ENCODE measurements at places on chromosomes 13 and 19.

GRCh38 chr19:51691584-51692428, 1.3 kb upstream of the SPACA6 start:
- no peak for DNase-seq

DNA sequence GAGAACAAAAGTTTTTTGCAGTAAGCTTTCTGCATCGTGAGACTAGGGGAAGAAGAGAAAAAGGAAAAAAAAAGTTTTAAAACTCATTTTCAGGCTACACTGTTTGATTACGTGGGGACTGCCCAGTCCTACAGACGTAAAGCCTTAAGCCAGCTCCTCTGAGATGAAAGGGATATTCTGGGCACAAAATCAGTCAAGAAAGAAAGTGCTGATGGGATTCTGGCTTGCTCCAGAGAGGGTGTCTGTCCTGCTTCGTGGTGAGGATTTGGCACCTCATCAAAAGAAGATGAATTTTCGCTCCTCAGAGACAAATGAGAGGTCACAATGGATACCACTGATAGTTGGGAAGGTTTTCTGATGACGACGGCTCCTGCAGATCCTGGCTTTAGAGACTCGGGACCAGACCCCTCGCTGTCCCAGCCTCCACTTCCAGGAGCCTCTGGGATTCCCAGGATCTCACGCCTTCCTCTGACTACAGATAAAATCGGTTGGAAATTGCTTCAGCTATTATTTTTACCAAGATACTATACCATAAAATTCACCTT, 9.7 kb downstream of the TEX29 start:
- no peak for DNase-seq

- peak; percentile 71 for DNase-seq
Observed at GRCh38 chr19:8451885-8452284, 7.1 kb downstream of the HNRNPM start.

- no peak for DNase-seq
Observed at GRCh38 chr13:37929308-37929707, 59.7 kb upstream of the TRPC4 start.

GRCh38 chr13:108769213-108770070, 140.0 kb downstream of the MYO16 start:
- peak; percentile 26 for DNase-seq

GRCh38 chr13:39269411-39269810, 231.2 kb downstream of the NHLRC3 start:
- DNase-seq = no peak

DNA sequence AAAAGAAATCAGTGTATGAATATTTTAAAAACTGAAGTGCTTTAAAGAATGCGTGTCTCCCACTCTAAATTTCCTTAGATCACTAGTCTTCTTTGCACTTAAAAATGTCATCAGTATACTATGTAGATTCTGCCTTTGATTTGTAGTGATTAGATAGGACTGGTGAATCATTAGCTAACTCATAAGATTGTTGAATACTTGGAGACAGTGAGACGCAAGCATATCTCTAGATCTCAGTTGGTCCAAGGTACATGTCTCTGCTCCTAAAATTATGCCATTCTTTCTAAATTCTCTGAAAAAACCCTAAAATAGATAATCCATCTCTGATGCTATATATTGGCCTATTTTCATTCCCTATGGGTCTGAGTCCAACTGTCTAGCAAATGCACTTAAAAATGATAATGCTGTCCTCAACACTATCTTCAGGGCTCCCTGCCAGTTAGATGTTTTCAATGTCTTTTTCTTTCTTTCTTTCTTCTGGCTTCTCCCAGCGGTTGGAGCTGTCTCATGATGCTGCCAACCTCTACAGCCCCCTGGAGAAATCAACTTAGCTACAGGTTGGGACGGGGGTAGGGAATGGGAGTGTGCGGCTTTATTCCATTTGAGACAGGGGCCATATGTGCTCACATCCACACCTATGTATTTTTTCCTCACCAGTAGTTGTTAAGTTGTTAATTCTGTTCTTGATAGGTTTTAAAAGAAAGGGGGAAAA, 301.0 kb downstream of the NDFIP2 start:
- DNase-seq = no peak

DNA sequence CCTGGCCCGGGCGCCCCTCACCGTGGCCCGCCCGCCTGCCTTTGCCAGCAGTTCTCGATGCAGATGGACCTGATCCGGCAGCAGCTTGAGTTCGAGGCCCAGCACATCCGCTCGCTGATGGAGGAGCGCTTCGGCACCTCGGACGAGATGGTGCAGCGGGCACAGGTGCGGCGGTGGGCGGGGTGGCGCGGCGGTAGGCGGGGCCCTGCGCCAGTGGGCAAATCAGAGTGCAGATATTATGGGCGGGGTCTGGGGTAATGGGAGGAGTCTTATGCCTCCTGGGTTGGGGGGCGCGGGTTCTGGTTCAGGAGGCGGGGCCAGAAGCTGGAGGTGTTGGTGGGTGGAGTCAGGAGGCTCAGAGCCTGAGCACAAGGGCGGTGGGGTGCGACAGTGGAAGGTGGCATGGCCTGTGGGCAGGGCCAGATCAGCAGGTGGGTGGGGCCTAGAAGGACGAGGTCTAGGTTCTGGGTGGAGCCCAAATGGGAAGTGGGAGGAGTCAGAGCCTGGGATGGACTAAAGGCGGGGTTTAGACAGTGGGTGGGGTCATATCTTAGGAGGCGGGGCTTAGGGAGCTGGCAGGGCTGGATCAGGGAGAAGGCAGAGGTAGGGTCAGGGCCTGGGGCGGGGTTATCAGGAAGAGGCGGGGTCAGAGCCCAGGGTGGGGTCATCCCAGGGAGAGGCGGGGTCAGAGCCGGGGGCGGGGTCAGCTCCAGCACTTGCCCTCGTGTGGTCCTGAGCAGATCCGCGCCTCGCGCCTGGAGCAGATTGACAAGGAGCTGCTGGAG, 5.6 kb downstream of the APC2 start:
- DNase-seq = no peak

GRCh38 chr13:95644601-95645052, at the start of gene DZIP1:
Gene DZIP1, minus strand, starts transcription at chr13:95644706. Its CDS starts 2,677 bp downstream, at chr13:95642029.
- DNase-seq = no peak

GRCh38 chr13:40002016-40002415, 346.6 kb downstream of the COG6 start:
- no peak for DNase-seq

DNA sequence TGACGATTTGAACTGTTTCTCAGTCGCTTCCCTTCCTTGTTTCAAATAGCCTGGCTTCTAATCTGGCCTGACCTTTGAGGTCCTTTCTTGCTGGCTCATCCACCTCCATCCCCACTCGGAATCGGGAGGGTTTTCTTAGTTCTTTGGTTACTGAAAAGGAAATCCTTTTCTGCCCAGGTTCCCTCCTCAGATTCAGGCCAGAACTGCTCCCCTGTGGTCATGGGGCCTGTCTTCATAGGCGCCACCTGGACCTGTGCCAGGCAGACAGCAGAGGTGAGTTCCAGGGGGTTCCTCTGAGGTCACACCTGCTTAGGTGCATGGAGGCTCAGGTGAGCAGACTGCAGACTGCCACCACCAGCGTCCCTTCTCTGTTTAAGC, 62.4 kb downstream of the AKAP11 start:
- DNase-seq = no peak

DNA sequence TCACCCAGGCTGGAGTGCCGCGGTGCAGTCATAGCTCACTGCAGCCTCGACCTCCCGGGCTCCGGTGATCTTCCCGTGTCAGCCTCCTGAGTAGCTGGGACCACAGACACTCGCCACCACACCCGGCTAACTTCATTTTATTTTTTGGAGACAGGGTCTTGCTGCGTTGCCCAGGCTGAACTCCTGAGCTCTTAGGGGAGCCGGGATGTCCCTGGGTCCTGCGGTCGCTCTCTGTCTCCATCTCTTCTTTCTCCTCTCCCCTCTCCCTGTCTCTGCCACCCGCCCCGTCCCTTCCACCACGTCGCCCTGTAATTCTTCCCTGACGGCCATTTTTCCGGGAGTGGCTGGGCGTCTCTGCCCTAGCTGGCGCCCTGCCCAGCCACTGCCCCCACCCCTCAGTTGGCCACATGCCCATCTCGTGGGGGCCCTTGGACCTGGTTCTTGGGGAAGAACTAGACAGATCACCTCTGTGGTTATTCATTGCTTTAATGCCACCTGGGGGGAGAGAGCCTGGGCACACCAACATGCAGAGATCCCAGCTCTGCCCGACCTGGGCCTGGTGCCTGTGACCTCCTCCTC, 18.9 kb downstream of the ARID3A start:
- DNase-seq = no peak

- DNase-seq = no peak
Observed at GRCh38 chr13:77434289-77434688, 101.2 kb upstream of the SCEL start.

DNA sequence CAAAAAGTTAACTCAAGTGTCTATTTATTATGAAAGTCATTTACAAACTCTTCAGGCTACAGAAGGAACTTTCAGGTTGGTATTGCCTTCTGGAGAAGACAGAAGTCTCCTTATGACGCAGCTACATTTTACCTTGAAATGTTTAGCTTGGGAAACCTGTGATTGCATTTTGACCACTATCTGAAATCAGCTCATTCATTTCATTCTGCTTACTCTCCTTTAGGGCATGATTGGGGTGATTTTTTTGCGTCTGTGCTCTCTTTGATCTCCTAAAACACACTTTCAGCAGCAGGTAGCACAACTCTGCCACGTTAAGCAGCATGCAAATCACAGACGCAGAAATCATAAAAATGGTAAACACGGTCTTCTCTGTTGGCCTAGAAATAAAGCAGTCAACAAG, 9.6 kb downstream of the GJB6 start:
- no peak for DNase-seq

- DNase-seq = no peak
Observed at GRCh38 chr13:95180513-95181245, 120.6 kb downstream of the ABCC4 start.

DNA sequence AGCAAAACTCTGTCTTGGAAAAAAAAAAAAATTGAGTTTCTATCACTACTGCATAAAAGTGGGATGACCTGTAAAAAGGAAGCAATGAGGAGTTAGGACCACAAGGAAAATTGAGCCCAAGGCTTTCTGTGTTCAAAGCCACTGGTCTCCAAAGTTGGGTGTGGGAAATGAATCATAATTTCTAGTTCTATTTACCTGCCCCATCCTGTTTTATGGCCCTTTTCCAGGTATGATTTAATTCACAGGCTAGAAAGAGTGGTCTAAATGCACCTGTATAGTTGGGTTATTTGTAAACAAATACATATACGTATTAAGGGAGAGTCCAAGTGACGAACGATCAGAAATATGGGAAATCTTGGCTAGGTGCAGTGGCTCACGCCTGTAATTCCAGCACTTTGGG, 5.9 kb upstream of the DCAF15 start:
- DNase-seq = no peak

DNA sequence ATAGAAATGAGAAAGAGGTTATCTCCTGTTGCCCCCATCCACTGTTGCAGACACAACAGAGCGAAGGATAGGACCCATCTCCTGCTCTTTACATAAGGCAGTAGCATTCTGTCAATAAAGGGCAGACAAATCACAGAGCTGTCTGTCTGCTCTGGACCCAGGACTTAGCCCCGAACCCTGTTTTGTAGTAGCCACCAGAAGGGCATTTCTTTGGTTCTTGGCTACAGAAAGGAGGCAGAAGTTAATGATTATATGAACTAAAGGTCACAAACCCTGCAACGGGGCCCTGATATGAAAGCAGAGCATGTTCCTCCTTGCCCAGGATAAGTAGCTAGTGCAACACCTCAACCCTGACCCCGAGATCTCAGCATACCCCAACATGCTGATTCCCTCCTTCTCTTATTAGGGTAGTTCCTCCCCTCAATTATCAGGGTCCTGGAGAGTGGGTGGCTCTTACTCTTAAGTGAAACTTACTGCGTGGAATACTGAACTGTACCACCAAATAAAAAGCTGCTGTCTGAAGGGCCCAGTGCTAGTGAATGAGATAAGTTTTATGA, 680.4 kb upstream of the SPRY2 start:
- no peak for DNase-seq

GRCh38 chr19:57334191-57334590, 13.9 kb downstream of the ZNF543 start:
- DNase-seq = no peak

DNA sequence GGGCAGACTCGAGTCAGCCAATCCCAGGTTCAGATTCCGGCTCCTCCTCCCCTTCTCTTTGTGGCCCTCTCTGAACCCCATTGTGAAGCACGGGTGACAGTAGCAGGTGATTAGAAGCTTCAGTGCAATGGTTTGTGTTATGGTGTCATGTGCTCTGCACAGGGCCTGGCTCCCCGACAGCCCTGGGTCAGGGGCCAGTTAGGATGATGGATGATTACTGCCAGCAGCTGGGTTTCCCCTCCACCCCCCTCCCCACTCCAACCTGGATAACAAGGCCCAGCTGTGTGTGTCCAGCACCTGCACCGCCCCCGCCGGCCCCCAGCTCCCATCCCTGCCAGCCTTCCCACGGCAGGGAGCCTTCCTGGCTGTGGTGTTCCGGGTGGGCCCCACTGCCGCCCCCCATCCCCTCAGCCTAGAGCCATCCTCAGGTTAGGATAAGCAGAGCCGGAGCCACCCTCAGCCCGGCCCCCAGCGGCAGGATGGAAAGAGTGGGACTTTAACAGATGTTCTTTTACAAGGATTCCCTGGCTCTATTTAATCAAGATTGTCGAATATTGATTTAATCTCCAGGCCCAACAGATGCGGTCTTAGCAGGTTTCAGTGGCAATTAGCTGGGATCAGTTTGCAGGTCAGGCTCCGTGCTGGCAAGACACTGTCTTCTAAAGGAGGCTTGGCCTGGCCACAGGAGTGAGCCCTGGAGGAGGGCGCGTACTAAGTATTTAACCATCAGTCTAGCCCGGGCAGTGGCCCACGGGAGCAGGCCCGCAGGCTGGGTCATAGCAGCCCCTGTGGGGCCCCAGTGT, 156.2 kb downstream of the SIPA1L3 start:
- no peak for DNase-seq

DNA sequence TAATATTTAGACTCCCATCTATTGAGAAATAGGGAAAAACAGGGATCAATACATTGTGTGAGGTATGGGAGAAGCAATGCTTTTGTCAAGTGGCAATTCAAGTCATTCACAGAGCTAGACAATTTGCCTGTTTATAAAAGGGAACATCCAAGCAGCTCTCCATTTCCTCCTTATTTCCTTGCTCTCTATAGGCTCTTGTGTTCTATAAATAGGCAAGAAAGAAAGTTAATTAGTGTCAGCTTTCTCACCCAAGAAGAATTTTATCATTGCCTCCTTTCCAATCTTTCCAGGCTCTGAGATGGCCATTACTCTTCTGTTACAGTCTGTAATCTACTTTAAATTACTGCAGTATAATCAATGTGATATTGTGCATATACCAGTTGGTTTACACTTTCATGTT, 199.9 kb downstream of the LHFPL6 start:
- DNase-seq = no peak

DNA sequence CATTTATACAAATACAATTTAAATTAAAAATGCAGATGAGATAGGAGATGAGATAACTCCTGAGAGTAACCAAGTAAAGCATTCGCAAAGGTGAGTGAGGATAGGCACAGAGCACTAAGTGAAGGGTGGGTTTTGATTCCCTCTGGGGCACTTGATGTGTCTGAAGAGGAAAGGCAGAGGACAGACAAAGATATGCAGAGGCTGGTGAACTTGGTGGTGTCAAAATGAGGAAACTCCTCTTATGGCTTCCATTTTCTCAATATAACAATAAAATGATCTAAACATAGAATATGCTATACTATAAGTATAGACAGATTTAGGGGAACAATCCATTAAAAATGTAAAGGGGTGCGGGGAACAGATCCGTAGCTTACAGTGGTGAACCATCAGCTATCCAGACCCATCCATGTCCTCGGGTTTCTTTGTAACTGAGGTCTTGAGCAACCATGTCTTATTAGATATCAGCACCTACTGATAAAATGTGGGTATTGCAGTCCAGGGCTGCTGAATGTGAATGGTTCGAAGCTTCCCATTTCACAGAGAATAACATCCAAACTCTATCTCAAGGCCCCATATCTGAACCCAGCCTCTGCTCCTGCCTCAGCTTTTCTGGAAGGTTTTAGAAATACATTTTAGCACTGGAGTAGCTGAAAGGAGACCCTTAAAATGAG, 73.9 kb upstream of the SLC10A2 start:
- peak; percentile 53 for DNase-seq

Data from NB4 (cell line).